ENCODE measurements at places on chromosomes 13 and 19. TPM values are rescaled to one million over a fixed set of nuclear protein-coding genes. Genes with fewer than 3 reads are reported as not detected.

PDX1 gene
- total RNA-seq: not detected

EXOSC5 gene
- total RNA-seq: 8.3 TPM

BEST2 gene
- total RNA-seq: not detected

KCNRG gene
- total RNA-seq: 2.1 TPM

C19orf18 gene
- 0.23 TPM for total RNA-seq

ZNF571 gene
- total RNA-seq: 1.8 TPM

ZNF665 gene
- total RNA-seq: 0.50 TPM
